ENCODE measurements at places on chromosomes 2 and 18. TPM values are rescaled to one million over a fixed set of nuclear protein-coding genes. Genes with fewer than 3 reads are reported as not detected.

VRK2 gene
- total RNA-seq, result 25.7 TPM

ZNF513 gene
- total RNA-seq, result 9.5 TPM

EFR3B gene
- total RNA-seq, result 0.25 TPM

CLEC4F gene
- total RNA-seq, result not detected
